ENCODE measurements at places on chromosomes 5 and 9. TPM values are rescaled to one million over a fixed set of nuclear protein-coding genes. Genes with fewer than 3 reads are reported as not detected.

GRCh38 chr5:20224046-20224445 lies 236.0 kb upstream of the CDH18 start:
- no peak for DNase-seq

The PALM2AKAP2 gene
- 12.5 TPM for polyA plus RNA-seq

The SLCO6A1 gene
- polyA plus RNA-seq: 0.61 TPM

DNA sequence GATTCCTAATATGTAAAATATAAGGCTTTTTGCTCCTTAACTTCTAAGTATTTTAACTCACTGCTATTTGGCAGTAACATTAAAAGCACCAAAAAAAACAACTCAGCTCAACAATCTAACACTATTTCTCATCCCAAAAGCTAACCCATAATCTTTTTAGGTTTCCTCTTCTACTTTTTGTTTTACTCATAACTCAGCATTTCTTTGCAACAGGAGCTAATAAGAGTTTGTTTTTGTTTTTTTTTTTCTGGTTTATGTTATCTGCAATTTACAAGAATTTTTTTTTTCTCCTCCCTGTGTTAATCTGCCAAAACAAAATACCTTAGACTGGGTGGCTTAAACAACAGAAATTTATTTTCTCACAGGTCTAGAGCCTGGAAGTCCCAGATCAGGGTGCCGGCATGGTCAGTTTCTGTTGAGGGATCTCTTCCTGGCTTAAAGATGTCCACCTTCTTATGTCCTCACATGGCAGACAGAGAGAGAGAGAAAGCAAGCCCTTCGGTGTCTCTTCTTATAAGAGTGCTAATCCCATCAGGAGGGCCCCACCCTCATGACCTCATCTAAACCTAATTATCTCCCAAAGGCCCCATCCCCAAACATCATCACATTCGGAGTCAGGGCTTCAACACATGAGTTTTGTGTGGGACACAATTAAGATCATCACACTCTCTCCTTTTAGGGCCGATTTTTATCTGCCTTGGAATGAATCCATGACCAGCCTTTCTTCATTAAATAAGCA lies 31.2 kb downstream of the ARL15 start:
- DNase-seq: no peak

The LMX1B gene
- 1.1 TPM for polyA plus RNA-seq

DNA sequence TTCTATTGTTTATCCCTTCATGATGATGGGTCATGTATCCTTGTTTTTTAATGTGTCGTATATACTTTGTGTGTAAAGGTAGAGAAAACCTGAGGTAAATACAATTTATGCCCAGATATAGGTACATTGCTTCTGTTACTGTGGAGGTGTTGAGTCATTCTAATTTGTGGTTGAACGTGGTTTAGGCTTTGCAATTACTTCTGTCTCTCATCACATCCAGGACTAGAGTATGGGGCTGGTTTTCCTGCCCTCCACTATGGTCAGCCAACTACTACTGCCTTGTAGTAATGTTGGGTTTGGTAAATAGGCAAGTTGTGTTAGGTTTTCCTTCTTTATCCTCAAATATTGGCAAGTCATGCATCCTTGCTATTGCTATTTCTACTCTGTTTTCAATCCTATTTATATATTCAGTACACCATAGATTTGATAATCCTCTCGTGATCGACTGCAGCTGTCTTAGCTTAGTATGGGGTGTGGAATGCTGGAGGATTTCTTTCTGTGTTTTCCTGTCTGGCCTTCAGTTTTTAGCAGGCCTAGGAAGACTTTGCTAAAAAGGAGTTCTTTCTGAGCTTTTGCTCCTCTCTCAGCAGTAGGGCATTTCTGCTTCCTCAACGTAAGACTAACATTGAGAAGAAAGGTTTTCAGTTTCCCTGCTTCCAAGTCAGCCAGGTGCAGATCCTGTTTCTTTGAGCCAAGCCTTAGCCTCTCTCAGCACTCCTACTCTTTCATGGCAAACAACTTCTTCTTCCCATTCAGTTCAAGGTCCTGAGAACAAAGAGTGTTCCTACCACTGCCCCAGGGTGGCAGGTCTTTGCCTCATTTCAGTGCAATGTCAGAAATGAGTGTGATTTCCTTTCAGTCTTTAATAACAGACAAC lies 844.4 kb upstream of the CDH18 start:
- peak; percentile 40 for DNase-seq

The LCN9 gene
- polyA plus RNA-seq: not detected

GRCh38 chr5:16867577-16867953 lies 68.5 kb downstream of the MYO10 start:
- DNase-seq: no peak

- no peak for DNase-seq
These were observed 140.1 kb downstream of the TMEM38B start for GRCh38 chr9:105834404-105834803.

The MSMP gene
- not detected for polyA plus RNA-seq

The AK1 gene
- polyA plus RNA-seq: 1,102 TPM

The TSSK1B gene
- polyA plus RNA-seq: not detected

GRCh38 chr9:121707477-121708424 lies 56.3 kb downstream of the DAB2IP start:
- DNase-seq: no peak

DNA sequence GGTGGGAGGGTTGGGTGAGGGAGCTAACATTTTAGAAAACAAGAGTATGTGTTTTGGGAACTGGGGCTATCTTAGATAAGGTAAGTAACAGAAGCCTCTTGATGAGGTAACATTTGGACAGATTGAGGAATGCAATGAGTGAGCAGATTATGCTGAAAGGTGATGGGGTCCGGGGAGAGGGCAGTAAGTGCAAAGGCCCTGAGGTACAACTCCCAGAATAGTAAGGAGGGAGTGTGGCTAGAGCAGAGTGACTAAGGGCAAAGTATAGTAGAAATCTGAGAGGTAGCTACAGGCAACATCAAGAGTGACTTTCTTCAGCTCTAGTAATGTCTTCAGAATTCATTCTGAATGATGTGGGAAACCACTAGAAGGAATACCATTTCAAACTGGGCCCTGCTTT lies 38.9 kb upstream of the FBXL17 start:
- no peak for DNase-seq

The OLFML2A gene
- polyA plus RNA-seq: 160 TPM
